ENCODE measurements at places on chromosomes 2 and 18.
A peak's percentile ranks its signal among the peaks of the same experiment; 100 is the strongest.

- no peak for DNase-seq
These were observed 556.9 kb upstream of the SETBP1 start for GRCh38 chr18:44123743-44124142.

DNA sequence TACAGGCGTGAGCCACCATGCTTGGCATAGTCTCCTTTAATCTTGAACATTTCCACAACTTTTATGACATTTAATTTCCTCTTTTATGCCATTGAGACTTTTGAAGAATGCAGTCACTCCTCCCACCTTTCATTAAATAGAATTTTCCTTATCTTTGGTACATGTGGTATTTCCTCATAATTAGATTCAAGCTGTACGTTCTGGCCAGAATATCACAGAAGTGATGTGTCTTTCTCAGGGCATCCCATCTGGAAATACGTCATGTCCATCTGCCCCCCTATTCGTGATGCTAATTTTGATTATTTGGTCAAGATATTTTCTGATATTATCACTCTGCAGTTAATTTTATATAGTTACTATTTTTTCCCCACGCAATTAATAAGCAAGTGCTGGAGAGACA lies 16.9 kb downstream of the CASP10 start:
- no peak for DNase-seq

DNA sequence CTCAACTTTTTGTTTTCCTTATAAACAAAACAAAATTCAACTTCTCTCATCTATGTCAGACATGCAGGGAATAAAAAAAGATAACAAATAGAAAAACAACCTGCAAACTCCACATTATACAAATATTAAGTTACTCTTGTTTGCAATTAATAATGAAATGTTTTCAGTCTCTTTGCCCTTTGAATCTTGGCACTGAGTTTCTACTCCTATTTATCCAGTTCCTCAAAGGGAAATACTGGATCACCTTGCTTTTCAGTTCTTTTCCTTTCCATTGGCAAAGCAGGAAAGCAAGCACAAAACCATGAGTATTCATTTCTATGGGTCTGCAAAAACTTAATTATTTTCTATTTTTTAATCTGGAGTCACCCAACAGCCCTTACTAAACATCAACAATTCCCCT lies 23.6 kb downstream of the KANSL1L start:
- DNase-seq: no peak

DNA sequence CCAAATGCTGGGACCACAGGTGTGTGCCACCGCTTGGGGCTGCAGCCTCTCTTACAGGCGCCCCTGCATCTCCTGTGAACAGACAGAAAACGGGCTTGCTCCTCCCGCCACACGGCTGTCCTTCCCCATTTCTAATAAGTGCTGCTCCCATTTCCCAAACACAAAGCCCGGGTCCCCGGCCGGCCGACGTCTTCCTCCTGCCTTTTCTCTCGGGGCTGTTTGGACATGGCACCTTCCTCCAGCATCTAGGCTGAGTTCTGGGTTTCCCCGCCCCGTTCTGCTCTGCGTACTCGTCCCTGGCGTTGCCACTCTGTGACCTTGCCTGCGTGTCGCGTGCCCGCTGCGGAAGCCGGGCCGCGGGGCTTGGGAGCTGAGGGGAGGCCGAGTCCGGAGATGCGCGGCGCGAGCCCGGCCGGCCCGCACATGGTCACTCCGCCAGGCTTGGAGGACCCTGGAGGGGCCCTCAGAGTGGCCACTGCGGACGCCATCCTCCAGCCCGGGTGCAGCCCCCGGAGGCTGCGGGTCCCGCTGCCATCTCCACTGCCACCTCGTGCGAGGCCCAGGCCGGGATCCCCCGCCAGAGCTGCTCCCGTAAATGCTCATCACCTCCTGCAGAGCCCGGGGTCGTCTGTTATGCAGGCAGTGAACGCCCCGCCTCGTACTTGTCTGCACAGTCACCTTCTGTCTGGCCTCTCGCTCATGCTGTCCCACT lies 26.3 kb downstream of the PRELID3A start:
- no peak for DNase-seq

DNA sequence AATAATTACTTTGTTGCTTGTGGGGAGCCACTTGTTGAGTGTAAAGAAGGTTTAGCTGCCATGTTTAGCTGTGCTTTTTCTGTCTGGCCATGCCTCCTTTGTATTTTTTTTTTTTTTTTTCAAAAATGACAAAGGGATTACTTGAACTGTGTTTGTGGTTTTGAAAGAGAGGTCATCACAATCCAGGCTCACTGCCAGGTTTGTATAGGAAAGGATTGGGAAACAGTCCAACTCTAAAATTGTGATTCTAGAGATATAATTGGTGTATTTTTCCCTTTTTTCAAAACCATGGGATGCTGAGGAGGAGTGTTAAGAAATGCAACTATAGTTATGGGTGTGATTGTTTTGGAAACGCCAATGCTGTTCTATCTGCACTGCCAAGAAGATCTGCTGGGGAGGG lies 4.3 kb downstream of the ITPRIPL1 start:
- peak; percentile 49 for DNase-seq

- no peak for DNase-seq
These were observed 53.7 kb downstream of the BCL11A start for GRCh38 chr2:60499651-60500265.

GRCh38 chr2:177084607-177085006 lies 128.0 kb upstream of the HNRNPA3 start:
- DNase-seq: no peak

DNA sequence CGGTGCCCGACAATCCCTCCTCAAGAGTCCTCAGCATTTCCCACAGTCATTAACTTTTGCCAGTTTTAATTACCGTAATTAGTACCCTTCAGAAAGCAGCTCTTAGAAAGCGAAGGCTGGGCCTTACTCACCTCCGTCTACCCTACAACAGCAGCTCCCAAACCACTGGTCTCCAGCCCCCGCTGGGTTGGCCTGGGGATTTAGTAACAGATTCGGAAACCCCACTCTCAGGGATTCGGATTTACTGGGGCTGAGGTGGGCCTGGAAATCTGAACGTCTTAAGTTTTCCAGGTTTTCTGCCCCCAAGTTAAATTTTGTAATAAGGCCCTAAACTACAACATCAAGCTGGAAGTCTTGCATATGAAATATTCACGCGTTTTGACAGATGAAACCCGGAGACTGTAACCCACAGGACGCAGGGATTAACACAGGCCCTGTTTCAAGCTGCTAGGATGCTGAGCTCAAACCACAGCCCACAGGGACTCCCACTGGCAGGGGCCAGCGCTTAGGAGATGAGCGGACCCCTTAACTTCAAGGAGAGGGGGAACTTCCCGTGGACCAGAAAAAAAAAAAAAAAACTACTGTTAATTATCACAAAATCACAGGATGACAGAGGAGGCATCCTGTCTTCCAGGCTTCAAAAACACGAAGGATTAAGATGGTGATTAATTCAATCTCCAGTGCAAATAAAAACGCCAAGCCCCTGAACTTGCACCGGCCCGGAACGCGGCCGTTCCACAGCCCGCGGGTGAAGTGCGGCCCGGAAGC lies 985 bp downstream of the ILKAP start:
- DNase-seq: peak; percentile 24

DNA sequence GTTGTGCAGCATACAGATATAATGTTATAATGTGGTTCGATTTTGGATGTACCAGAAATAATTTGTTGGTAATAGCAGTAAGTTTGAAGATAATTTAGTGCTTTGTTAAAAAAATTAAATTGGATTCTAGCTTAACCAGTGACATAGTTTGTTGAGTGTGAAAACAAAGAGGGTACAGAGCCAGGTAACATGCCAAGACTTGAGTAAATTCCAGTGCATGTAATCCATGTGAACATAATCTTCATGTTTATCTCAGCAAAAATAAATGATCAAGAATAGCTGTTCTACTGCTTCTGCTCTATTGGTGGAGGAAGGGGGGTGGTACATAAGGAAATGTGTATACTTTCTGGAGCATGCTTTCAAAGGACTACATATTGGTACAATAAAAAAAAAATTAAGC lies 165.8 kb downstream of the DNAH7 start:
- no peak for DNase-seq

- no peak for DNase-seq
These were observed 35.5 kb upstream of the BAZ2B start for GRCh38 chr2:159651884-159652283.

- DNase-seq: no peak
These were observed 34.3 kb upstream of the PUM2 start for GRCh38 chr2:20384953-20385352.

GRCh38 chr2:21047141-21048009 lies 3.5 kb upstream of the APOB start:
- no peak for DNase-seq

DNA sequence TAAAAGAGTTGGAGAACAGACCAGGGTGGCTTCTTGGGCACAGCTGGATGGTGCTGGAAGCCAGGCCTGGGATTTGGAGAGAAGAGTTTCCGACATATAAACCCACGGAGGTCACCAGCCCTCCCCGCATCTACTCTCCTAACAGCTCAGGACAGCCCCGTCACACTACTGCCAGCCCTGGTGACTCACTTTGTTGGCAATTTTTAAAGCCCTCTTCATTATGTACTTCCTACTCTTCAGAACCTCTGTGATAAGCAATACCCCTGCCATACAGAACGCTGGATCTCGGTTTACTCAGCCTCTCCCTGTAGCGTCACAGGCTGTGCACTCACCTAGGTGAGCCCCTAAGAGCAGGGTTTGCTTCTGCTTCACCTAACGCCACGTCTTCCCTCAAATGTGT lies 48.1 kb downstream of the ID2 start:
- DNase-seq: no peak

GRCh38 chr2:74316627-74317295 lies 26.5 kb downstream of the SLC4A5 start:
- DNase-seq: no peak

DNA sequence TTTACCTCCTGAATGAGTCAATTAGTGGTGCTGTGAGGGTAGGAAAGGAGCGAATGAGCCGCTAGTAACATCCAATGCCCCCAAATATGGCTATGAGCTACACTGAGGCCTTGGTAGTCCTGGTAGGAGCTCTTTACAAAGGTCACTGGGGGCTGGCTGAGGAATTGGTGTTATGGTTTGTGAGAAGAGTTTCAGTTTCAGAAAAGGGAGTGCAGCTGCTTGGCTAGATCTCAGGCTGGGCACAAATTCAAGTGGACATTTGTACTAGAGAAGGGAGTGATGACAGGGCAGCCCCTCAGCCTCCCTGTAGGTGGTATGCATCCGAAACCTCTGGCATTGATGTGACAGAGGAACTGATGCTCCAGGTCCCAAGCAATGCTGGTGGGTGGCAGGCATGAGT lies 13.9 kb upstream of the PAIP2B start:
- no peak for DNase-seq

DNA sequence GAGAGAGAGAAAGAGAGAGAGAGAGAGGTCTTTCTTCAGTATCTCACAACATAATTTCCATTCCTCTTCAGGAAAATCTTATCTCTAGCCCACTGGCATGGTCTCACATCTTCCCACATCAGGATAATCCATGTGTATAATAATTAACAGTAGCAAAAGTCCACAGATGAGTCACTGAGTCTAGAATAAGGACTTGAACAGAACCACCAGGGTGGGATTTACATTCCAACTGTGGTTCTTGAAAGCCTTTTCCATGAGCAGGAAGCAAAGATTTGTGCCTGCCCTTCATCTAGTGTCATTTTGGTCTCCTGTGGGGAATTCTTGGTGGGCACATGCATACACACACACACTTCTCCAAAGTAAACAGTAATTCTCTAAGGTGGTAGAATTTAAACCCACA lies 107.1 kb upstream of the TCF4 start:
- no peak for DNase-seq

DNA sequence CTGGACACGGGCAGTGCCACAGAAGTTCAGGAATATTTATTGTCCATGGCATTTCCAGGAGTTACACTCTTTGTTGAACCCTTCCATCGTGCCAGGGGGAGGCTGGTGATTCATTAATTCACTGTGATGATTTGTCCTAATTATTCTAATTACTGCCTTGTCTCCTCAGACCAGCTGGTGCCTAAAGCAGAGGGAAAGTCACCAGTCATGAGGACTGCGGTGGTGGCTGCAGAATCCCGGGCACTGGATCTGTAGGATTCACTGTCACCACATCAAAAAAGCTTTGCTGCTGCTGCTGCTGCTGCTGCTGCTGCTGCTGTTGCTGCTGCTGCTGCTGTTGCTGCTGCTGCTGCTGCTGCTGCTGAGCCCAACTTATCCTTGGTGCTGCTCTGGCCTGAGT lies 908.2 kb downstream of the TSN start:
- DNase-seq: peak; percentile 49

- no peak for DNase-seq
These were observed 44.3 kb downstream of the RDH14 start for GRCh38 chr2:18516112-18516511.

DNA sequence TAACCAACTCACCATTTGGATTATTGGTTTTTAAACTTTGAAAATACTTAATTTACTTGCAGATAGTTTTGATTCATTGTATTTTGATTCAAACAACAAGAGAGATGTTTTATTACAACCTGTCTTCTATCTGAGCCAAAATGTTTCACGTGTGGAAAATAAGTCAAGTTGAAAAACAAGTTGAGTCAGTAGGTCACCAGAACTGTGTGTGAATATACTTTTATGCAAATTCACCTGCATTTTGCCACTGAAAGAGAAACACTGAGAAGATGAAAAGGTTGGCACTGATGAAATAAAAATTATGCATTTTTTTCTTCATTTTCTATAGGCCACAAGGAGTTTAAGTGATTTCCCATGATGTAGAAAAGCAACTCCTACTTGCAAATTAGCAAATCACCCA lies 68.3 kb downstream of the ICOS start:
- no peak for DNase-seq

DNA sequence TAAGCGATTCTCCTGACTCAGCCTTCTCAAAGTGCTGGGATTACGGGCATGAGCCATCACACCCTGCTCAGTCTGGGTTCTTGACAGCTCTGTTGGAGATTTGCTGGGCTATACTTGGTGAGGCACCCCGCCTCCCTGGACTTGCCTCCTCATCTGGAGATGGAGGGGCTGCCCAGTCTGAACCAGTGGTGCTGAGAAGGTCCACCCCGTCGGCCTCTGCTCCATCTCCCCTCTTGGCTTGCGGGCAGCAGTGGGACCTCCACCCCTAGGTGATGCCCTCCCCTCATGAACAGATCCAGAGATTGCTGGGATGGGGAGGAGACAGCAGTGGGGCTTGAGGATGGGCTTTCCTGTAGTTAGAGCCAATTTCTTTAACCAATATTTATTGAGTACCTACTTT lies 120.9 kb downstream of the CLIP4 start:
- DNase-seq: no peak
